ENCODE measurements at places on chromosomes 12 and 14.
A peak's percentile ranks its signal among the peaks of the same experiment; 100 is the strongest.

DNA sequence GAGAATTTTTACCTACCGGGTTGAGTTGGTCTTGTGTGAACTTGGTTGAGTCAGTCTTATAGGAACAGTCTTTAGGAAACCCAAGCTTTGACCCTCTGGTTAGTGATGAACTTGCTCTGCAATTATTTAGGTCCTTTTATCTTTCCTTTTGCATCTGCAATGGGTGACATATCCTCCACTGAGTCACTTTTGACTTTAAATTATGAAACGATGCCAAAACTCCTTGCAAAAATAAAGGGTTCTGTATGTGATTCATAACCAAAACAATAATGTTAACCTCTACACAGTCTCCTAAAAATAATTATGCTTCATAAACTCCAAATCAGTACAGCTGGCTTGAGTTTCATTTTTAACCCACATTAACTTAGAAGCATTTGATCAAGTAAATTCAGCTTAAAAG lies 979.4 kb downstream of the GALC start:
- no peak for DNase-seq
- no peaks in the 10 kb centered on the region for H3K4me1 ChIP-seq
- no peaks in the 10 kb centered on the region for H3K27me3 ChIP-seq
- H3K4me3 ChIP-seq: no peak overlapping the region
- no peak overlapping the region for H3K27ac ChIP-seq

GRCh38 chr12:128992116-128992515 lies 138.8 kb downstream of the GLT1D1 start:
- no peaks in the 10 kb centered on the region for H3K4me1 ChIP-seq
- no peak for DNase-seq
- H3K4me3 ChIP-seq: no peak overlapping the region

DNA sequence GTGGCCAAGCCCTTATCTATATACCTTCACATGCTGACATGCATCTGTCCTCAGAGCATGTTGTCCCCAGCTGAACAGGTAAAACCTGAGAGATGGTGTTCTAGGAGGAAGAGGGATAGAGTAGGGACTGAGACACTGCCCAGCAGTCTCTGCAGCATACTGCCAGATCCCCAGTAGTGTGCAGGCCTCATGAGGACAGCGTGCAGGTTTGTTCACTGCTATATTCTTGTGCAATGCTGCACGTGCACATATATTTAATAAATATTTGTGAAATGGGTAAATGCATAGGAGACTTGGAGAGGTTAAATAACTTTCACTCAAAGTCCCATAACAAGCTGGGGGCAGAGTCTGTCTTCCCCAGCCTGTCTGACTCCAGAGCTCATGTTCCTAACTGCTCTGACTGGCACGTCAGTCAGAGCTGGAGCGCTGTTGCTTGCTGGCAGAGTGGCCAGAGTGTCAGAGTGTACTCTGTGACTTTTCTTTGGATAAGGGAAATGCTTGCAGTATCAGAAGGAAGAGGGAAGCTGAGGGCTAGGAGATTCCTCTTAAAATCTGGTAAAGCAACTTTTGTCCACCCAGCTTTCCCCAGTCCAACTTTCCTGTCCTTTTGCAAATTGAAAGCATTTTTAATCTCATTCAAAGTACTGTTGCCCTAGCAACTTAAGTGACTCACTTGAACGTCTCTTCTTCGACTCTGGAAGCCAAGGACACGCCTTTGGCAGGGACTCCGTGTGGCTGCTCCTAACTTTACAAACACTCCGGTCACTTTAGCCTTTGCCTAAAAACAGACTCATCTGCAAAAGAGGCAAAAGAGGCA lies 14.9 kb upstream of the POLR3B start:
- H3K27ac ChIP-seq: peak overlapping the region; percentile 61
- H3K27me3 ChIP-seq: no peaks in the 10 kb centered on the region
- H3K36me3 ChIP-seq: peaks cover 15% of the 10 kb centered on the region
- H3K4me3 ChIP-seq: peak overlapping the region; percentile 57

DNA sequence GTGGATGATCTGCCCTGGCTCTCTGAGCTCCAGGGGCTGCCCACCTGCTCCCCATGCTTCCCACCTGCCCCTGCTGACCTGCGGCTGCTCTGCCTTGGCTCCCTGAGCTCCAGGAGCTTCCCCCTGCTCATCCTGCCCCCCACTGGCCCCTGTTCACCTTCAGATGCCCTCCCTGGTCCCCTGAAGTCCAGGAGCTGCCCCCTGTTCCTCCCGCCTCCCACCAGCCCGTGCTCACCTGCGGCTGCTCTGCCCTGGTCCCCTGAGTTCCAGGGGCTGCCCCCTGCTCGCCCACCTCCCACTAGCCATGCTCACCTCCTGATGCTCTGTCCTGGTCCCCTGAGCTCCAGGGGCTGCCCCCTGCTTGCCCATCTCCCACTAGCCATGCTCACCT lies 219.7 kb downstream of the TMEM121 start:
- no peak overlapping the region for H3K4me3 ChIP-seq
- no peaks in the 10 kb centered on the region for H3K27me3 ChIP-seq
- no peak overlapping the region for H3K27ac ChIP-seq
- no peak for DNase-seq
- no peaks in the 10 kb centered on the region for H3K4me1 ChIP-seq

- no peak for DNase-seq
- no peaks in the 10 kb centered on the region for H3K36me3 ChIP-seq
- H3K27me3 ChIP-seq: peaks cover 43% of the 10 kb centered on the region
- no peak overlapping the region for H3K4me3 ChIP-seq
- peaks cover 15% of the 10 kb centered on the region for H3K4me1 ChIP-seq
- no peak overlapping the region for H3K27ac ChIP-seq
Observed at GRCh38 chr12:106599302-106599701, 16.5 kb downstream of the RFX4 start.

DNA sequence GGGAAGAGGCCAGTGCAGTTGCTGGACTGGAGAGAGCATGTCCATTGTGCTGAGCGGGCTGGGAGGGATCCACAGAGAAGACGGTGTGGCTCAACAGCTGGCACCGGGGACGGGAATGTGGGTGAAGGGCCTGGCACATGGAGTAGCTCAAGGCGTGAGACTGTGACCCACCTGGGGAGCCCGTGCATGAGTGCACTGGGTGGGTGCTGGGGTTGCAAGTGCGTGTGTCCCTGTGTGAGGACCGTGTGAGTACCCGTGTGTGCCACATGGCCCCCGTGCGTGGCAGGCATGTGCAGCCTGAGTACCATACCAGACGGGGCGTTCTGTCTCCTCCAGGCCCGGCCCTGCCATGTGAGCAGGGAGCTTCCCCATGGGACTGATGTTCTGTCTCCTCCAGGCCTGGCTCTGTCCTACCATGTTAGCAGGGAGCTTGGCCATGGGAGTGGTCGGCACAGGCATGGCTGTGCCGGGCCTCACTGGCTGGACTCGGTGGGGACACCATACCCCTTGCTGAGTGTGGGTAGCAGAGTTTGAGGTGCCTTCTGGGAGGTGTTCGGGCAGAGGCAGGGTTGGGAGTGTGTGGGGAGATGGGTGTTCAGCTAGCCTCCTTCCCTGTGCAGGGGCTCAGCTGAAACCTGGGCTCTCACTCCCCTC lies 234.4 kb downstream of the TMEM121 start:
- no peak overlapping the region for H3K27ac ChIP-seq
- H3K4me1 ChIP-seq: no peaks in the 10 kb centered on the region
- no peak overlapping the region for H3K4me3 ChIP-seq
- H3K36me3 ChIP-seq: peaks cover 6% of the 10 kb centered on the region
- peak; percentile 56 for DNase-seq

- peaks cover 56% of the 10 kb centered on the region for H3K4me1 ChIP-seq
- no peak overlapping the region for H3K4me3 ChIP-seq
- no peak overlapping the region for H3K27ac ChIP-seq
Observed at GRCh38 chr12:106106061-106106566, 32.6 kb downstream of the NUAK1 start.

- no peaks in the 10 kb centered on the region for H3K36me3 ChIP-seq
- no peak overlapping the region for H3K27ac ChIP-seq
- H3K4me1 ChIP-seq: no peaks in the 10 kb centered on the region
Observed at GRCh38 chr12:60266381-60266852, 670.6 kb downstream of the SLC16A7 start.

DNA sequence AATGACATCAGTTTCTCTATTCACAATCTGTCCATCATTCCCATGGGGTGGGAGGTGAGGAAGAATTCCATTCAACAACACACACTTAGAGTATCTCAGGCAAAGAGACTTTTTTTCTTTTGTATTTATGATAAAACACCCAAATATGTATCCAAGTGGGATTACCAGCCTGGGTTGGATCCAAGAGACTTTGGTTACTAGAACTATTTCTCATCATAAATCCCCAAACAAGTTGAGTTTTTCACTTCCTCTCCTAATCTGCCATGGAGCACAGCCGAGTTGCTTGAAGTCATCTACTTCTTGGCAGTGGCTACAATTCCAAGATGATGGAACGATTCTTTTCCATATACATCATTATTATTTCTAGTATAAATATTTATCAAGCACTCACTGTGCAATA lies 209.2 kb upstream of the HMGA2 start:
- H3K4me1 ChIP-seq: peaks cover 24% of the 10 kb centered on the region
- H3K36me3 ChIP-seq: no peaks in the 10 kb centered on the region
- H3K27me3 ChIP-seq: peaks cover 19% of the 10 kb centered on the region

- DNase-seq: no peak
- peak overlapping the region; percentile 87 for H3K27ac ChIP-seq
- peaks cover 55% of the 10 kb centered on the region for H3K27me3 ChIP-seq
- peaks cover 8% of the 10 kb centered on the region for H3K36me3 ChIP-seq
- peaks cover 7% of the 10 kb centered on the region for H3K4me1 ChIP-seq
Observed at GRCh38 chr12:27333403-27334009, 870 bp downstream of the BMAL2 start.

DNA sequence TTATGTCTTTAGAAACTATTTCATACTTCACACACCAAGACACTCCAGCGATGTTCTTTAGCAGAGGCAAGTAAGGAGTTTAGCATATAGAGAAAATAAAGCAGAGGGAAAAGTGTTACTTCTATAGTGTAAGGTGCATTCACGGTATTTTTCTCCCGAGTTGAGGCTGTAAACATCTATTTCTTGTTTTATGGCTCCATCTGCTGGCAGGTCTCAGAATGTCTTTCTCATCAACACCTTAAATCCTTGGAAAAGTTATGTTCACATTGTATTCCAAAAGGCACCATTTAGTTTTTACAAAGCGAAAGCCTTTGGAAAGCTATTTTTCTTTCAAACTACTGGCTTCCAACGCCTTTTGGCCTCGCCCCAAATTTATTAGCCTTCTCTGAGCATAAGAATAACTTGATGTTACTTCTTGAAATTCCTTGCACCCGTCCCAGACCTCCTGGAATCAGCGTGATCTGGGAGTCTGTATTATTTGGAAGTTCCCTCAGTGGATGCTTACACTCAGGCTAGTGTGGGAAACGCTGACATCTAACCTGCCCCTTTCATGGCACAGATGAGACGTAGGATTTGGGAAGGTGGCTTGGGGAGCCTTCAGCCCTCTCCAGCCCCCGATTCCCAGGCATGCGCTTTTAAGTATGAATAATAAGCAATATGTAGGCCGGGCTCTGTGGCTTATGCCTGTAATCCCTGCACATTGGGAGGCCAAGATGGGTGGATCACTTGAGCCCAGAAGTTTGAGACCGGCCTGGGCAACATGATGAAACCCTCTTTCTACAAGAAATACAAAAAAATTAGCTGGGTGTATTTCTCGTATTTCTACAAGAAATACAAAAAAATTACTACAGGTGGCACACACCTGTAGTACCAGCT lies 1.9 kb upstream of the PIWIL1 start:
- H3K4me3 ChIP-seq: no peak overlapping the region
- peaks cover 39% of the 10 kb centered on the region for H3K27me3 ChIP-seq
- H3K27ac ChIP-seq: no peak overlapping the region
- no peaks in the 10 kb centered on the region for H3K36me3 ChIP-seq
- H3K4me1 ChIP-seq: no peaks in the 10 kb centered on the region

DNA sequence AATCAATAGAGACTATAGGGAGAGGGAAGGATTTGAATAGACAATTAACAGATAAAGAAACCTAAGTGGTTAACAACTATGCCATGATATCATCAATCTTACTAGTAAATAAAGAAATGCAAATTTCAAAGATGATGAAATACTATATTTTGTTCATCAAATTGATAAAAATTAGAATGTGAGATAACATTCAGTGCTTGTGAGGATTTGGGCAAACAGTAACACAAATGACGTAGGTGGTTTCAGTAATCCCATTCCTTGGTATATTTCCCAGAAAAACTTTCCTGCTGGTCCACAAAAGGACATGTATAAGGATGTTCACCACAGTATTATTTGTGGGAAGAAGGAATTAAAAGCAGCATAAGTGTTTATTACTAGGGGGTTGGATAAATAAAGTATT lies 136.0 kb downstream of the ERC1 start:
- H3K4me1 ChIP-seq: no peaks in the 10 kb centered on the region
- no peaks in the 10 kb centered on the region for H3K27me3 ChIP-seq
- H3K27ac ChIP-seq: no peak overlapping the region
- no peak overlapping the region for H3K4me3 ChIP-seq
- peaks cover 32% of the 10 kb centered on the region for H3K36me3 ChIP-seq
- no peak for DNase-seq

- no peak for DNase-seq
- no peak overlapping the region for H3K27ac ChIP-seq
Observed at GRCh38 chr14:92750994-92751400, 2.6 kb upstream of the LGMN start.

GRCh38 chr12:77007476-77007875 lies 57.9 kb downstream of the E2F7 start:
- no peaks in the 10 kb centered on the region for H3K36me3 ChIP-seq
- peaks cover under 1% of the 10 kb centered on the region for H3K27me3 ChIP-seq
- no peak for DNase-seq
- no peak overlapping the region for H3K27ac ChIP-seq
- H3K4me3 ChIP-seq: no peak overlapping the region

GRCh38 chr14:94540031-94540794 lies 21.0 kb upstream of the SERPINA4 start:
- H3K4me3 ChIP-seq: no peak overlapping the region
- no peak for DNase-seq
- H3K4me1 ChIP-seq: peaks cover 4% of the 10 kb centered on the region

- H3K27me3 ChIP-seq: no peaks in the 10 kb centered on the region
- peaks cover 30% of the 10 kb centered on the region for H3K4me1 ChIP-seq
- DNase-seq: no peak
- peak overlapping the region; percentile 85 for H3K27ac ChIP-seq
Observed at GRCh38 chr14:77707355-77707723, 484 bp downstream of the ALKBH1 start.

- H3K27me3 ChIP-seq: no peaks in the 10 kb centered on the region
- H3K4me3 ChIP-seq: no peak overlapping the region
- peaks cover 27% of the 10 kb centered on the region for H3K4me1 ChIP-seq
- H3K27ac ChIP-seq: no peak overlapping the region
- no peaks in the 10 kb centered on the region for H3K36me3 ChIP-seq
- no peak for DNase-seq
Observed at GRCh38 chr12:66059666-66060065, 70.9 kb downstream of the LLPH start.

- no peak for DNase-seq
- H3K4me3 ChIP-seq: no peak overlapping the region
- no peaks in the 10 kb centered on the region for H3K4me1 ChIP-seq
- H3K36me3 ChIP-seq: no peaks in the 10 kb centered on the region
Observed at GRCh38 chr12:99978152-99978551, 6.6 kb downstream of the ANKS1B start.

GRCh38 chr12:59643550-59643949 lies 47.7 kb downstream of the SLC16A7 start:
- no peaks in the 10 kb centered on the region for H3K4me1 ChIP-seq
- no peaks in the 10 kb centered on the region for H3K27me3 ChIP-seq
- no peak overlapping the region for H3K4me3 ChIP-seq
- DNase-seq: no peak
- H3K27ac ChIP-seq: no peak overlapping the region
- H3K36me3 ChIP-seq: peaks cover 5% of the 10 kb centered on the region

GRCh38 chr12:13950502-13950901 lies 30.9 kb downstream of the GRIN2B start:
- peaks cover 8% of the 10 kb centered on the region for H3K27me3 ChIP-seq
- H3K36me3 ChIP-seq: no peaks in the 10 kb centered on the region
- H3K27ac ChIP-seq: peak overlapping the region; percentile 44
- H3K4me3 ChIP-seq: no peak overlapping the region
- no peaks in the 10 kb centered on the region for H3K4me1 ChIP-seq
- DNase-seq: no peak

Data from type B pancreatic cell (in vitro differentiated cells).